ENCODE measurements at places on chromosomes 7 and 10. TPM values are rescaled to one million over a fixed set of nuclear protein-coding genes. Genes with fewer than 3 reads are reported as not detected.

Gene GDF2
- total RNA-seq, result not detected

Gene CHST15
- 36.7 TPM for total RNA-seq

Gene RFC2
- 22.1 TPM for total RNA-seq

Gene AKR1D1
- total RNA-seq, result not detected

Gene C10orf53
- total RNA-seq, result 0.18 TPM

Gene CPEB3
- total RNA-seq, result 23.4 TPM

Gene EVX1
- not detected for total RNA-seq

Gene DOCK1
- total RNA-seq, result 47.7 TPM

Gene GIMAP1
- total RNA-seq, result 0.82 TPM

Gene ASIC3
- total RNA-seq, result 1.6 TPM

DNA sequence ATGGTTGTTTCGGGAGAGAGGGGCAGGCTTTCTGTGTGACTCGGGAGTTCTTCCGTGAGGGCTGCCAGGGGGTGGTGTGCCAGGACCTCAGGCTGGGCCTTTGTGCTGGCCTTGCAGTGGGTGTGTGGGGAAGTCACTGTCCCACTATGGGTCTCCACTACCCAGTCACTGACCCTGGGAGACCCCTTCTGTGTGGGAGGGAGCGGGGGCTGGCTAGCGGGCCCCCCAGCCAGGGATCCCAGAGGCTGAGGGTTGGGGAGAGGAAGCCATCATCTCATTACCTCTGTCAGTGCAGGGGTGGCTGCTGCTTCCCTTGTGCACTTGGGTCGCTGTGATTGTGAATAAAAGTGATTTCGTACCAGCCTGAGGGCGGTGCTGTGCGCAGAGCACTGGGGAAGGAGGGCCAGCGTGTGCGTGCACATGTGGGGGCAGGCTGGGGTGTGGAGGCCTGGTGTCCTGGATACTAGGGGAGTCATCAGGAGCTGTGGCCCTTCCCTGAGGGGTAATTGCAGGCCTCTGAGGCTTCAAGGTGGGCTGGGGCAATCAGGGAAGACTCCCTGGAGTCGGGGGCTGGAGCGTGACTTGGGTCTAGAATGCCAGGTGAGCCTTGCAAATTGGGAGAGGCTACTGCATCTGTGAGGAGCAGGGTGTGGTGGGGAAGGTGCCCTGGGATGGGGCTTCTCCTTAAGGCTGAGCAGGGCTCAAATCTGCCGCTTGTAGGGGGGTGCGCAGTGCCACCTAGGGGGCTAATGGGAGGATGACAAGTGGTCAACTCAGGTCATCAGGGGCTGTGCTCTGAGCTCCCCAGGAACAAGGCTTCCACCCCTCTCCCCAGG is 98.9 kb downstream of the NEURL1 start:
- peak; percentile 78 for DNase-seq

DNA sequence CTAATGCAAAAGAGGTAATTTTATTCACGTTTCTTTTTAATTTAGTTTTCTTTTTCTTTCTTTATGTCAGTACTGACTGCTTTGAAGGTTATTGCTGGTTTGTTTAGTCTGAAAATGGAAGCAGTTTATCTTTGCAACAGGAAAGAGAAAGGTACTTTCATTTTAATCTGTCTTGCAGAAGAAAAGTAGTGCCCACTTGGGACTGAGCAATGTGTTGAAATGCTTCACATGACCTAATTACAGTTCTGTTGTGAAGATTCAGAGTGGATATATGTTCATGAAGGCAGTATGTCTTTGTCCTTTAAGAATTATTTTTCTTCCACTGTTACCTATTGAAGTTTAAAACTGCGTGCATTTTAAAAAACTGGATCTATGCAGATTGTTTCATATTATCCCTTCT is 80.1 kb downstream of the ANKIB1 start:
- DNase-seq, result no peak

GRCh38 chr7:115827305-115828045 is 203.1 kb downstream of the TFEC start:
- DNase-seq, result no peak

DNA sequence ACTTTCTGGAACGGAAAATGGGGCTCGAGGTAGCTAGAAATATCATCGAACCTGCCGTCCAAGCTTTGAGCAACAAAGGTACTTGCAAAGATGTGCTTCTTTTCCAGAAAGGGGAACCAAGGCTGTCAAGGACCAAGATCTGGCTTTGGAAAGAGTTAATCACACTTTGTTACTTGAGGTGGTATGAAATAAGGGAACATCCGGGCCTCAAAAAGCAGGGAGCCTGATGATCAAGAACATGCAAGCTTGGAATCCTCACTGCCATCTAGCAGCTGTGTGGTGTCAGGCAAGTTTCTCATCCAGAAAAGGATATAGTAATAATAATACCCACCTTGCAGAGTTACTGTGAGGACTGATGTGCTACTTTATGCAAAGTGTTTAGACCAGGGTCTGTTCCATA is 329.5 kb downstream of the GRID1 start:
- no peak for DNase-seq

- no peak for DNase-seq
These were observed 15.4 kb downstream of the GPNMB start for GRCh38 chr7:23261843-23262452.

- DNase-seq, result no peak
These were observed 253.1 kb upstream of the IGFBP3 start for GRCh38 chr7:46174196-46174580.

DNA sequence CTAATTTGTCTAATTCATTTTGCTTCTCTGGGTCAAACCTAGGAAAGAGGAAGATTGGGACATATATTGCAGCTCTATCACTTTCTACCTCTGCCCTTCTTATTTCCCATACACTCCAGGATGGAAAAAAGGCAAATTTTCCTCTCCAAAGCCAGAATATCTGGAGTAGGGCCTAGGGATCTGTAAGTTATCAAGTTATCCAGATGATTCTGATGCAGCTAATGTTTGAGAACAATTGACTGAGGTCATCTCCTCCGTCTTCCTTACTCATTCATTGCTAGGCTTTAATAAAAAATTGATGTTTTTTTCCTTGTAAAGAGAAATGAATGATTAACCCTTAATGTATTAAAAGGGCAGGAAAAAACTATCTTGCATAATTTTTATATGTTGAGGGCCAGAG is 211.9 kb upstream of the GLI3 start:
- no peak for DNase-seq

- no peak for DNase-seq
These were observed 523.2 kb downstream of the GATA3 start for GRCh38 chr10:8577686-8578085.

DNA sequence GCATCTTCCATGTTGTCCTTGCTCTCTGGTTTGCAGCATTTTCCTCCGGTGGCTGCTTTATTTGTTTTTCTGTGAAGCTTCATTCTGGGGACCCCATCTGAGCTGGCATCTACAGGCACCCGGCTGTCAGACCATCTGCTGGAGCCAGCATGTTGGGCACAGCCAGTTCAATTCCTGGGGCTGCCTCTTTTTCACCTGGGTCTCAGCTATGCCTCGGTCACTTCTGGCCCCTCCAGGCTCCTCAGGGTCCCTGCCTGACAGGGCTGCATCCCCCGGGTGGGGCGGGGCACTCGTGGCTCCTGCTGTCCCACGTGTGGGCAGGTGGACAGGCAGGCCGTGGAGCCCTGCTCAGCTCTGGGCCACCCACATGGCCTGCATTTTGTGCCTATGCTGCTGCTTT is 8.1 kb downstream of the SCART1 start:
- peak; percentile 84 for DNase-seq

DNA sequence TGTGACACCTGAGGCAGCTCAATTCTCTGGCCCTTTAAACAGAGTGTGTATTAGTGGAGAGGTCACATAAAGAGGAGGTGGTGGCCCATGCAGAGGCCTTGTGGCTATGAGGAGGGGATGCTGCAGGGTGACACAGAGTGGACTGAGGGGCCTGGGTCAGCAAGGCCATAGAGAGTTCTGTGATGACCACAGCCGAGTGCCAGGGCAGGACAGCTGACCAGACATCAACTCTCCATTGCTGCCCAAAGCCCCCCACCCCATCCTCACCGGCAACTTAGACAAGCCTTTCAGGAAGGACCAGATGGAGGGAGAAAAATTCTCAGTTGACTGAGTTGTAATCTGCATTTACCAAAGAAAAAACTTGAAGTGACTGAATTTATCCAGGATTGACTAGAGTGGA is 378.1 kb downstream of the RPS24 start:
- DNase-seq, result no peak

- DNase-seq, result no peak
These were observed 474.3 kb downstream of the SEMA3D start for GRCh38 chr7:84712374-84713121.

- DNase-seq, result no peak
These were observed 28.2 kb downstream of the TDRD1 start for GRCh38 chr10:114207349-114207748.

- no peak for DNase-seq
These were observed 96.0 kb downstream of the CALN1 start for GRCh38 chr7:72316148-72316547.

DNA sequence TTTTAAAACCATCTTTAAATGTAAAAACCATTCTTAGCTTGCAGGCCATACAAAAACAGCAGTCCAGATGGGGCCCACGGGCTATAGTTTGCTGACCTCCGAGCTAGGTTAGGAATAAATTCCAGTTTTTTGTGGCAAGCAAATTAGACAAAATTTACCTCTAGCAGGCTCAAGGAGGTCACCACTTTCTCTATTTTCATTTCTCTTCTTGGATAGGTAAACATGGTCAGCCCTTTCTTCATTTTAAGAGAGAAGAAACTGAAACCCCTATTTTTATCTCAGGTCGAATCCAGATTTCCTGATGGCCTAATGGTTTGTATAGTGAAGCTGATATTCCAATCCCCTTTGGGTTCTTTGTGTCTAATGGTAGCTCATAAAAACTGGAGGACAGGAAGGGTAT is 10.7 kb downstream of the IKZF5 start:
- no peak for DNase-seq

All from cerebellum (tissue), 4 donors.